Activated CD8-positive, alpha-beta memory T cell treated with anti-CD3 and anti-CD28 coated beads for 1 hour (primary cell): ENCODE measurements at places on chromosomes 3 and 15.

GRCh38 chr3:106010829-106011228, 142.0 kb upstream of the CBLB start:
- DNase-seq = no peak

DNA sequence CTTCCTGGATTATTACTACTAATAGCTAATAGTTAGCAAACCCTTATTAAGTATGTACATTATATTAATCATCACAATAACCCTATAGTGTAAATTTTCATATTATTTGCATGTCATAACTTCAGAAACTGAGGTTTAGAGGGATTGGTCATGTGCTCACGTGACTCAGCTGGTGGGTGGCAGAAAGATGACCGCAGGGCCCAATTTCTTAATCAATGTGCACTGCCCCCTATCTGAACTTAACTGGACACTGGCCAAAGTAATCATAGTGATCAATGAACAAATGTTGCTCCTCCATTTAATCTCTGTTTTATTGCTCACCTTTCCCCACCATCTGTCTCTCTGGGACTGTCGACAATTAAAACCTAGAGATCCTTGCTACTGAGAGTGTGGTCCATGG, 52.2 kb downstream of the PLD1 start:
- DNase-seq = no peak

GRCh38 chr3:148943506-148944205, 47.7 kb upstream of the GYG1 start:
- no peak for DNase-seq

- DNase-seq = no peak
Observed at GRCh38 chr3:85050821-85051220, 92.0 kb downstream of the CADM2 start.

GRCh38 chr15:31437686-31438085, 111.1 kb downstream of the KLF13 start:
- DNase-seq = no peak

DNA sequence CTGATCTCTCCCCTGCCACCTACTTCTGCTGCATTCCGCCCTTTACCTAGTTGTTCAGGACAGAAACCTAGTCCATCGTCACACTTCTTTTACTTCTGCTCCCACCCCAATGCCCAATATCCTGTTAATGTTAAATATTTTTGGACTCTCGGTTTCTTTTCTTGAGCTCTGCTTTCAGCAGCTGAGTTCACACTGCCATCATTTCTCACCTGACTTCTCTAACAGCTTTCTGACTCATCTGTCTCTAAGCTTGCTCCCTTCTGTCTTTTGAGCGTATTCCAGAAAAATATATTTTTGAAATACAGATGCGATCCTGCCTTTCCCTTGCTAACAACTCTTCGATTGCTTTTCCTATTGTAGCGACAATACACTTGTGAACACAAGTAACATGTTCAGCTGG, 183.4 kb downstream of the KLHL25 start:
- no peak for DNase-seq

DNA sequence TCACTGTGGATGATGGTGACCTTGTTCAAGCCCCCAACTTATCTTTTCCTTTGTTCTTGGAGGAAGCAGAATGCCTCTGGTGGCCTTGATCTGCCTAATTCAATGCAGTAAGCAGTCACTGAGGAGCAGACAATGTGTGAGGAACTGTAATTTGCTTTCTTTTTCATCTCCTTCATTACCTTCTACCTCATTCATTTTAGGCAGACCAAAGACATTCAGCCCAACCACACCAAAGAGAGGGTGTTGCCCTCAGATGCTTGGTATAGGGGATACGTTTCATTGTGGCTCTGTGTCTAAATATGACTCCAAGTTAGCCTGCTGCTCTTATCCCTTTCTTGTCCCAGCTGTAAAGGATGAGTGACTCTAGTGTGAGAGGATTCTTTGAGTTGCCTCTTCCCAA, 15.3 kb downstream of the EXOSC7 start:
- no peak for DNase-seq

DNA sequence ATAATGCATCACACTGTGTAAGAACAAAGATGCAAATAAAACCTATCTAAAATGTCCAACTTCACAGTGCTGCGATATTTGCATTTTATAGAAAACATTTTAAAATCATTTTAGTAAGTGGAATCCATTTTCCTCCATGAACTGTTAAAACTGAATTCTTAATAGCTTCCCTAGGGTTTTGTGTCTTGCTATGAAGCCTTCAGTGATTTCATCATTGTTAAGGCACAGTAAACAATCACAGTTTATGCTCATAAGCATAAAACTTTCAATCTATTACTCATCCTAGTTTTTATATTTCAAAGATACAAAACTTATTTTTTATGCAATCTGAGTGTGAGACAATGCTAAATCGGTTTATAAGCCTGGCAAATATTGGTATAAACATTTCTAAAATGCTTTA, 509.7 kb downstream of the TUSC7 start:
- DNase-seq = no peak

DNA sequence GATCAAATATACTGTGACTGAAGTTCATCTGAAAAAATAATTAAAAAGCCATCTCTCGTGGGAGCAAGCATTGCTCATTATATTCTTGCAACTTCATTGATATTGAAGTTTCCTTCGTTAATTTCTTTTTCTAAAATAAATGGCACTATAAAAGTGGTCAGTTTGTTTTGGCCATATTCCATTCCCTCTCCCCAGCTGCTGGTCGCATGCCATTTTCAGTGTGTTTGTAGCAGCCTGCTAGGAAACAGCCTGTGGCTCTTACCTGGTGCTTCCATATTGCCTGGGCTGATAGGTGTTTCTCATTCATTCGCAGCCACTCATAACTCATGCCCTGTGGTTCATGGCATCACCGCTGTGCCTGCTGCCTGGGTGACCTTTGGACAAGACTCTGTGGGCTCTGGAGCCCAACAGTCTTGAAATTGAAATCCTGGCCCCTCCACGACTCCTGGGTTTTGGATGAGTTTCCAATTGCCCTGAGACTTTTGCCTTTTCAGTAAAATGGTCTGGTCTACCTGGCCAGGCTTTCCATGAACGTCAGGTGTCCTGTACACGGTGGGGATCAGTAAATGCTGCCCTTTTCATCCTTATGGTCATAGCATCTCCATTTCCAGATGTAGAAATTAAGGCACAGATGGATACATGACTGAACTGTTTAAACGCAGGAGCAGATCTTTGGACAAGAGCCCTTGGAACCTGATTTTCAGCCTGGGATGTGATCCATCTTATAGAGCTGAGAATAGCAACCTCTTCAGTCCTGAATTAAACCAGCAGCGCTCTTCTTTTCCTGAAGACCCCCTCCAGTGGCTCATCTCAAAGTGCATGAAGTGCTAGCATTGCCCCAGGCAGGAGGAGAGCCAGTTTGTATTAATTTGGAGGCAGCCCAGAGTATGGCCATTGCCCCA, 69.4 kb downstream of the SLCO3A1 start:
- DNase-seq = no peak

- no peak for DNase-seq
Observed at GRCh38 chr3:116939091-116939490, 229.5 kb downstream of the TUSC7 start.

DNA sequence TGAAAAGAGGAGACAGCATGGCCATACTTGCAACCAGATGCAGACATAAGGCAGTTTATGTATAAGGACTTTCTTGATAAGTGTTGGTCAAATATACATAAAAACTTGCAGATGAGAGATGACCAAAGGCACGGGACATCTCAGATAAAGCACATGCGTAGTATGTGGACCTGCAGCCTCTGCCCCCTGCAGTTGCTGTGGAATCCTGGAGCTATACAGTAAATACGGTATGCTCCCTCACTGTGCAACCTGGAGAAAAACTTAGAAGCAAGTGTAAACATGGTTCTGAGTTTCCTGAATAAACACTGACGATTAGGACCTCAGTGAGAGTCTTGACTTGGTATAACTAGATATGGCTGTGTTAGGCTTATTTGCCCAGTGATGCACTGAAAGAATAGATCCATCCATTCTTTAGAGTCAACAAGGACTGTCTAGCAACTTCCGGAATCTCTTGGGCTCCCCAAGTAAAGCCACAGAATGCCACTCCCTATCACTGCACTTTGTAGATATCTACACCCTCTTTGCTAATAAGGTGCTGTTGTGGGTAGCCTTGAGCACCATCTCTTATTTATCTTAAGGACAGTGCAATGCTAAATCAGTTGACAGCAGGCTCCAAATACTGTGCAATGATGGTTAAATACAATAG, 40.2 kb downstream of the GJD2 start:
- DNase-seq = no peak

- DNase-seq = no peak
Observed at GRCh38 chr3:184748219-184749135, 36.6 kb upstream of the MAGEF1 start.

- DNase-seq = no peak
Observed at GRCh38 chr3:52524752-52525679, 8.6 kb downstream of the NT5DC2 start.

- DNase-seq = no peak
Observed at GRCh38 chr3:176697284-176697889, 499.9 kb downstream of the TBL1XR1 start.

DNA sequence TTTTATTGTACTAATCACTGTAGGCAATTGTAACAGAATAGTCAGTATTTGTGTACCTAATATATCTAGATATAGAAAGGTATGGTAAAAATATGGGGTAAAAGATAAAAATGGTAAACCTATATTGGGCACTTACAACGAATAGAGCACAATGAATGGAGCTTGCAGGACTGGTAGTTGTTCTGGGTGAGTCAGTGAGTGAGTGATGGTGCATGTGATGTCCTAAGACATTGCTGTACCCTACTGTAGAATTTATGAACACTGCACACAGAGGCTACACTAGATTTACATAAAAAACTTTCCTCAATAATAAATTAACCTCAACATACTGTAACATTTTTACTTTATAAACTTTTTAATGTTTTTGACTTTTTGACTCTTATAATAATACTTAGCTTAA, 274.3 kb upstream of the PPP2R3A start:
- no peak for DNase-seq

DNA sequence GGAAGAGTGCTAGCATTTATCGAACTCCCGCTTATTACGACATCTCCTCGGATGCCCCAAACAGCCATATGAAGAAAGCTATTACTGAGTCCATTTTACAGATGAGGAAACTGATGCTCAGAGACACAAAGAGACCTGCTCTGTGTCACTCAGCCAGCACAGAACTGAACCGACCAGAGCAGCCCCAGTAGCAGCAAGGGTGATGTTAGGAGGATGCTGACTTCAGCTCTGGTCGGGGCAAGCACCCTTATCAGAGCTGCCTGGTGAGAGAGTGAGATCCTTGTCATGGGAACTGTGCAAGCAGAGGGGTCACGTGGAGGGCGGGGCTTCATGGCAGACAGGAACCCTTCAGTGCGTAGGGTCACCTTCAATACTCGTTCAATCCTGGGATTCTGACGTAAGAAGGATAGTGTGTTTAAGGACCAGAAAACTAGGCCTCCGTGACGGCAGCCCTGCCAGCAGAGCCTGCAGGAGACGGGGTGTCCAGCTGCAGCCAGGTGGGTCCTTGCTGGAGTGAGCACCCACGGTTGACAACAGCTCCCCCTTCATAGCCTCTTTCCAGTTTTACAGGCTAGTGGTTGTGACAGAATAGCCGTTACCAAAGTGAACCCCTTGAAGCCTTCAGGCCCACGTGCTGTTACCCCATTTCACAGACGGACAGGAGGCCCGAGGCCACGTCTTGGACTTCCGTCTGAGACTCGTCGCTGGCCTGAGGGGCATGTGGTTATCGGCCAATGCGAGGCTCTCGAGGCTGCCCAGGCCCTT, 12.0 kb upstream of the IQSEC1 start:
- DNase-seq = no peak
